HFF-Myc (cell line): ENCODE measurements at places on chromosomes 1 and 21.

- no peak for DNase-seq
Measured at GRCh38 chr21:35039595-35040289, 9.4 kb downstream of the RUNX1 start.

DNA sequence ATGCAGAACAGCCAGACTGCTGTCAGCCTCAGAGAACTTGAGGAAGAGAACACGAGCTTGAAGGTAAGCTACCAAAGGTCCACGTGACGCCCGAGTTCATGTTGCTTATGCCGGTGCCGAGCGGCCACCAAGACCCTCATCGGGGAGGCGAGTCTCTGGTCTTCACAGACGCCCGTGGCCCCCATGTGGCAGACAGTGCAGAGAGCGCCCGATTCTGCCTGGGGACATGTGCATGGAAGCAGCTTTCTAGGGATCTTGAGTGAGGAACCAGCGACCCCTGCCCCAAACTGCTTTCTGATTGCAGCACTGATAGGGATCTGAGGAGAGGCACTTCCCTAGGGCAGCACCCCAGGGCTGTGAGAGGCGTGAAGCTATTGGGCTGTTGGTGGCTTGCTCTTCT lies 56.3 kb upstream of the DIP2A start:
- no peak for DNase-seq

DNA sequence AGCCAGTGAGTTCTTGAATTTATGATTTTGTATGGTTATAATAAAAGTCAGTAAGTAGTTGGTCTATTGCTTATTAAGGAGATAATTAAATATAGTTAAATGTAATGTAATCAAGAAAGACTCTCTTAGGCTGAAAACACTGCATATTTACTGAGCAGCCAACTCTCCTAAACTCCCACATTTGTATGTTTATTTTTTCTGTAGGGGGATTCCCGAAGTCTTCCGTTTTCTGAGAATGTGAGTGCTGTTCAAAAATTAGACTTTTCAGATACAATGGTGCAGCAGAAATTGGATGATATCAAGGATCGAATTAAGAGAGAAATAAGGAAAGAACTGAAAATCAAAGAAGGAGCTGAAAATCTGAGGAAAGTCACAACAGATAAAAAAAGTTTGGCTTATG lies 56.7 kb downstream of the PKN2 start:
- DNase-seq, result no peak

DNA sequence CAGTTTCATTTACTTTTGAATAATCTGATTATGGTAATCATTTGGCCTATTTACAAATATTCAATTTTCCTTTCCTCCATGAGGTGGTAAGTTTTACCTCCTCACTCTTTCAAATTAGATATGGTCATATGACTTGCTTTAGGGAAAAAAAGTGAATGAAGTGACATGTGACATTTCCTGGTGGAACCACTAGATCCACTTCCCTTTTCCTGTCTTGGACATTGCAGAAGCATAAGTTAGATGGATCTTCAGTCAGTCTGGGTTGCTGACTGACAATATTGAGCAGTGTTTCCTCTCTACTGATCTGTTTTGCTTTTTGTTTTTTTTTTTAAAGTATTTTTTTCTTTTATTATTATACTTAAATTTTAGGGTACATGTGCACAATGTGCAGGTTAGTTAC lies 481.1 kb upstream of the PTBP2 start:
- DNase-seq, result no peak

DNA sequence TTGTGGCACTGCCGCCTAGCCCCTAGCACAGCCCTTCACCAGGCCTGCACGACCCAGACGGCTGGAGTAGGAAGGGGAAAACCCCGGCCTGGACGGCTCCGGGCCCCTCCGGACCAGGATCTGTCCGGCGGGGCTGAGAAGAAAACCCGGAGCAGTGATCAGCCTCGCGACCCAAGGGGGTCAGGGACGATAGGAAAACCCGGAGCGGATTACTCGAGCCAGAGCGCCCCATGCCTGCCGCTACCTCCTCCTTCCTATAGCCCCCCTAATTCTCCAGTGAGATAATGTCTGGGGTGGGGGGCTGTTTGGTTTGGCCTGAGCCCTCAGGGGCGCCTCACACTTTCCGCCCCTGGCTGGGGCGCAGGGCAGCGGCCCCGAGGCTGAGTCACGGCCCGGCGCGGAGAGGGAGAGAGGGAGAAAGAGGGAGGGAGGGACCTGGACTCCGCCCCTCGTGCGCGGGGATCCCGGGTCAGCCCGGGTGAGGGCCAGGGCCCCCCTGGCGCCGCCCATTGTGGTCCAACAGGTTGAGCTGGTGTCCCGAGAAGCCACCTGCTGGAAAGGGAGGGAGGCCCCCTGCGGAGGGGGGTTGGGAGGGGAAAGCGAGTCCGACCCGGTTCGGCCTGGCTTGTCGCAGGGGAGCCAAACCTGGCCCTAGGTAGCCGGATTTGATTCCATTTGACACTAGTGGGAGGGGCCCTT lies 1.7 kb upstream of the ZBTB7B start:
- peak; percentile 53 for DNase-seq

DNA sequence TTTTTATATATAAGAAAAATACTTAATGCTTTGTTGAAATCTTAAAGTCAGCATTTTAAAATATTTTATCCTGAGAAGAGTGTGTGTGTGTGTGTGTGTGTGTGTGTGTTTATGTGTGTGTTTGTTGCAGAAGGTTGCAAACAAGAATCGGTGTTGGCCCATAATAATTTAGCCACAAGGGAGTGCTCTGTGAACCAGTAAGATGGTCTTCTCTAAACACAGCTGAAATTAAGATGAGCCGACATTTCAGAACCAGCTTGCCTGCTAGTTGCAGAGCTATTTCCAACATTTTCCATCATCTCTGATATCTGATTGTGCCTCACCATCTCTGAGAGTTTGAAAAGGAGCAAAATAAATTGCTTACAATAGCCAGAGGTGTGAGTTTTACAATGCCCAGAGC lies 158.8 kb upstream of the SGIP1 start:
- DNase-seq, result no peak

- no peak for DNase-seq
Measured at GRCh38 chr1:220389634-220390033, 117.4 kb upstream of the RAB3GAP2 start.

DNA sequence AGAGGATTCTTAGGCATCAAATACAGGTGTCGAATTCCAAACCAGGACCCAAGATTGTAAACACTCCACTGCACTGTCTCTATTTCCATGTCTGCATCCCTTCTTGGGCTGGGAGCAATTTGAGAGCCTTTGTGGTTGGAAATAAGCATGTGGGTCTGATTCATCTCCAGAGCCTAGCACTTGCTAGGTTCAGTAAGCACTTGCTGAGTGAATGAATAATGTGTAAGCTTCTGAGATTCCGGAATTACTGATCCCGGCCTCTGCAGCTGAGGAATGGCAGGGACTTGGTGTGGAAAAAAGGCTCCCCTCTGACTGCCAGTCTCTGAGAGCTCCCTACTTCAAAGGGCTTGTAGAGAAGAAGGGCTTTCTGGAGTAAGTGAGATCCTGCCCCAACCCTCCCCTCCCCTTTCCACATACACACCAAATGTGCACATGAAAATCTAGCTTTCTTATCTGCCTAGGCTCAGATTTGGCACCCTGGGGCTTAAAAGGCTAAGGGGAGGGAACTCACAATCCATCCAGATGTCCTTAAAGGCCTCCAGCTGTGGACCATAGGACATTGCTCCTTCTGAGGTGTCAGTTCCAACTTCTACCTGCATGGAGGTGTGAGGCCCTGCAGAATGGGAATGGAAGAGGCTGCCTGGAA lies 39.6 kb upstream of the TRABD2B start:
- DNase-seq, result peak; percentile 33

GRCh38 chr21:36386031-36386642 lies 945 bp downstream of the CHAF1B start:
- no peak for DNase-seq

DNA sequence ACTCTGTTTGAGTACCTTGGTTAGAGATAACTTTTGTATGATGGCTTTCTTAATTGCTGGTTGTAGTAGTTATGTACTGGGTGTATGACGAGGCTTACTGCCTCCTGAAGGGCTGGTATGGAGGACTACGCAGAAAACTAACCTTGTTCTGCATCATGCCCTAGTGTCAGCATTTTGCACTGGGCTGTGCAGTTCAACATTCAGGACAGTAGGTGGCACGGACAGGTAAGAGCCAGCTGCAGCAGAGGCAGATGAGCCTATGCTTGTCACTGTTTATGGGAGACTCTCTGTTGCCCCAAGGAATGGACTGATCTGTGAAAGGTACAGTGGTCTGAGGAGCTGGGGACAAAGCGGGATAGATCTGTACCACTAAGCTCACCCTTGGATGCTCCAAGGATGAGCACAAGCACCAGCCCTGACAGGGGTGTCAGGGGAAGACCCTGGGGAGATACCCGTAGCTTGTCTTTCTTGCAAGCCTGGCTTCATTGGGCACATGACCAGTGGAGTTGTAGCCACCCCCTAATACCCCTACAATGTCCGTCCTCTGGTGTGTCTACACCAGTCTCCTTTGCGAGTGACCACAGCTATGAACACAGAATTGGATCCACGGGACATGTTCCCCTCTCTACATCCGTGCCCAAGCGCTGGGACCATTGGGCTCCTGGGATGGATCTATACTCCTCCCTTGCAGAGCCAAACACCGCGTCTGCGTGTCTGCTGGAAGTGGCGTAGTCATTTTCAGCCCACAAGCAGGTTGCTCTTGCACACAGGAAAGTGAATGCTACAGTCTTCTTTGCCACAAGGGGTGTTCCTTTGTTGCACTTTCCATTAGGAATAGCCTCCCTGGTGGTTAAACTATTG lies 51.1 kb upstream of the CFHR3 start:
- no peak for DNase-seq

DNA sequence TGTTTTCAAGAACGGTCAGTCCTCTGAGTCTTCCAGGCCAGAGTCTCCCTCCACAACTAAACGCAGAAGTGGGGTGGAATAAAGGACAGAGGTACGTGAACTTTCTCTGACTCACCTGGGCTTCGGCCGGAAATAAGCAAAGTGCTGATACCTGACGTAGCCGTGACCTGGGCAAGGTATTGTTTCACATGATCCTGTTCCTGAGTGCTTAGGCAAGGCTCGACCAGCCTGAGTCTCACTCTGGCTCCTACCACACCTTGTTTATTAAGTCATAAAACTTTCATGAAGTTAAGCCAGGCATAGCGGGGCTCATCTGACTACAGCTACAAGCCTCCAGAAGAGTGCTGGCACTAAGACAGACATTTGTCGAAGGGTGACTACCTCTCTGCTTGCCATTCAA lies 327.5 kb downstream of the SETD4 start:
- DNase-seq, result no peak

DNA sequence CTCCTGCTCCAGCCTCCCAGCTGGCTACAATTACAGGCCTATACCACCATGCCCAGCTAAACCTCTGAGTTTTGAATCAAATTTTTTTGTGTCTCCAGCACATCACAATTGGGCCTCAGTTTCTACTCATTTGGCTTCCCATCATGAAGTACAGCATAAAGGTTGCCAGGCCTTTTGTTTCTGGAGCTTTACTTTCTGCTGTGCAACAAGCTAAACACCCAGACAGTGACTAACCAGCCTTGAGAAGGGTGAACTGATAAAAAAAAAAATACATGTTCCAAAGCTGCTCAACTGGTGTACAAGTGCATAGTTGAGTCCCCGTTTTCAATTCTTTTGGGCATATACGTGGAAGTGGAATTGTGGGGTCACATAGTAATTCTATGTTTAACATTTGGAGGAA lies 25.1 kb downstream of the TIAM1 start:
- no peak for DNase-seq

- DNase-seq, result no peak
Measured at GRCh38 chr1:60769082-60769481, 313.3 kb upstream of the NFIA start.

GRCh38 chr1:211099393-211099792 lies 34.6 kb downstream of the KCNH1 start:
- no peak for DNase-seq

GRCh38 chr1:27372022-27372807 lies 2.4 kb downstream of the FCN3 start:
- no peak for DNase-seq

GRCh38 chr1:116826818-116827606 lies 72.8 kb downstream of the CD2 start:
- no peak for DNase-seq

GRCh38 chr1:185984113-185984836 lies 250.1 kb downstream of the HMCN1 start:
- DNase-seq, result no peak

DNA sequence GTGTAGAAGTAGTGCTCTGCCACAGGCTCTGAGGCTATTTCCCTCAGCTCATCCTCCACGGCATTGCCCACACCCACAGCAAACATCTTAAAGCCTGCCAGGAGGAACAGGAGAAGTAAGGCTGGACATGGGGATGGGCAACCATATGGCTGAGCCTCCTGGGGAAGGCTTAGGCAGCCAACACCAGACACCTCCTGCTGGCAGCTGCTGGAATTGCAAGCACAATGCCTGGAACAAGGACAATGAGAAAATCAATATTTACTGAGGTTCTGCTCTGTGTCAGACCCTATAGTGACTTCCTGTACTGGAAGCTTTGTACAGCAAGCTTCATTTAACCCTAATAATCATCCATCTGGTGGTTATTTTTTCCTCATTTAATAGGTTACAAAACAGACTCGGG lies 8.2 kb downstream of the MATN1 start:
- DNase-seq, result no peak

- DNase-seq, result peak; percentile 11
Measured at GRCh38 chr1:235160383-235160956, 580 bp downstream of the RBM34 start.

DNA sequence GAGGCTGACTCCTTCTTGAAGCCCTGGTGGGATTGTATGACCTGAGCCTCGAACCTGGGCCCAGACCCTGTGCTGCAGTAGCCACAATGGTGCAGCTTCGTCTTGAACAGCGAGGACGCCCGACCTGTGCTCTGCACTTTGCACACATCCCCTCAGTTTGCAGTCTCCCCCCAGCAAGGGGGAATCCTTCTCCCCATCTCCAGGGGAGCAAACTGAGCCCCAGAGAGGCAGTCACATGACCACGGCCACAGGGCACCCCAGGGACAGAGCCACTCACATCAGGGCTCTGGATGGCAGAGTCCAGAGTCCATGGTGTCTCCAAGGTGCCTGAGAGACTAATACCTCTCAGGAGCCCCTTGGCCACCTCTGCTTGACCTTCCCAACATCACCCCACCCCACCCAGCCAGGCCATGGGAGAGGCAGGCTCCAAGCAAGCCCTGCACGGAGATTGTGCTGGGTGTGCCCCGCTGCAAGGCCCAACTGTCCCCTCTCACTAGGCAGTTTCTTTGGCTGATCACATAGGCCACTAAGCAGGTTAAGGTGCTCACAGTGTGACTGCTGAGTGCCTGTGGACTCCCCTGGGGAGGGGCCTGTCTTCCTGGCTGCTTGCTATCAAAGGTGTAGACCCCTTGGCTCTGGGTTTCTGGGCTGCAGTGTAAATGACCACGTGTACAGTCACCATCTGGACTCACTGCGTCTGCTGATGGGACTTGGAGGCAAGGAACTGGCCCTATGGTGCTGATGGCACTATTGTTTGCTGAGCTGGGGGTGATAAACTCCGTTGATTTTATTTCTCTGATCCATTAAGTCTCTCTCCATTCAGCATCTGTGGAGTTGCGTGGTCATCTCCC lies 398.1 kb downstream of the MATN1 start:
- DNase-seq, result no peak

- DNase-seq, result no peak
Measured at GRCh38 chr21:39136711-39137110, 46.5 kb downstream of the PSMG1 start.

- DNase-seq, result no peak
Measured at GRCh38 chr1:18794051-18794450, 65.4 kb downstream of the TAS1R2 start.

GRCh38 chr1:247350587-247350986 lies 18.9 kb upstream of the ZNF496 start:
- DNase-seq, result no peak
